Suppressor macrophage treated with lipopolysaccharide for 4 hours (primary cell): ENCODE measurements at places on chromosomes 16 and 17.
A peak's percentile ranks its signal among the peaks of the same experiment; 100 is the strongest.

DNA sequence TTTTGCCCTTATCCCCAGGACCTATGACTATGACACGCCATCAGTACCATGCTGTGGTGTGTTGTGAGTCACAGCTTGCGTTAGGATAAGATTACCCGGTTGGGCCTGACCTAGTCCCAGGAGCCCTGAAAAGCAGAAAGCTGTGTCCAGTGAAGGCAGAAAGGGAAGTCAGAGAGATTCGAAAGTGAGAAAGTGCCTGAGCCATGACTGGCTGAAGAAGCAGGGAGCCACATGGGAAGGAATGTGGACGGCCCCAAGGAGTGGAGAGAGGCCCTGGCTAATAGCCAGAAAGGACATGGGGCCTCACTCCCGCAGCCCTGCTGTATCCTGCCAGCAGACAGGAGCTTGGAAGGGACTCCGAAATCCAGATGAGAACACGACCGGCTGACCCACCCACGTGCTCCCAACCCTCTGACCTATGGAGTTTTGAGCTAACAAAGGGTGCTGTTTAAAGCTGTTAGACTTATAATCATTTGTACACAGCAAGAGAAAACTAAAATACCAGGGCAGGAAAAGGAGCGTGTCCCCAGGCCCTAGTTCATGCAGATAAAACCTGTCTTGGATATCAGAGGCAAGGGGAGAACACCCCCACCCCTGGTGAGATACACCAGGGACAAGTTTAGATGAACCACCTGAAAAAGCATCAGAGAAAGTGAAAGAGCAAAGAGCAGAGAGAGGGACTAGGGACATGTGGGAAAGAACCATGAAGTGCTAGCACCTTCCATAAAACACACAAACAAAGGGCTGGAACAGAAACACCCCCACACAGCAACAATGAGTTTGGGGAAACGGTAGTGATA lies 115.3 kb downstream of the SLC39A11 start:
- peak; percentile 93 for DNase-seq

- DNase-seq, result no peak
Observed at GRCh38 chr16:84635702-84636101, 12.6 kb upstream of the KLHL36 start.

DNA sequence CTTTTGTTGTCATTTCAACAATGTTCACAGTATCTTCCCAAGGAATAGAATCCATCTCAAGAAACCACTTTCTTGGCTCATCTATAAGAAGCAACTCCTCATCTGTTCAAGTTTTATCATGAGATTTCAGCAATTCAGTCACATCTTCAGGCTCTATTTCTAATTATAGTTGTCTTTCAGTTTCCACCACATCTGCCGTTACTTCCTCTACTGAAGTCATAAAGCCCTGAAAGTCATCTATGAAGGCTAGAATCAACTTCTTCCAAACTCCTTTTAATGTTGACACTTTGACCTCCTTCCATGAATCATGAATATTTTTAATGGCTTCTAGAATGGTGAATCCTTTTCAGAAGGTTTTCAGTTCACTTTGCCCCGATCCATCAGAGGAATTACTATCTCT lies 102.1 kb downstream of the CDH13 start:
- no peak for DNase-seq

- no peak for DNase-seq
Observed at GRCh38 chr17:81999976-82000802, 22.5 kb downstream of the CENPX start.
